ENCODE measurements at places on chromosomes 13 and 19. TPM values are rescaled to one million over a fixed set of nuclear protein-coding genes. Genes with fewer than 3 reads are reported as not detected.

The SOX1 gene
- not detected for total RNA-seq

The MBD3L2 gene
- total RNA-seq: not detected

The FAM83E gene
- total RNA-seq: 13.3 TPM

The SIAH3 gene
- not detected for total RNA-seq

The LGALS4 gene
- total RNA-seq: 321 TPM

The CACNG6 gene
- 144 TPM for total RNA-seq

The TYK2 gene
- 130 TPM for total RNA-seq

The PLK5 gene
- total RNA-seq: not detected

DNA sequence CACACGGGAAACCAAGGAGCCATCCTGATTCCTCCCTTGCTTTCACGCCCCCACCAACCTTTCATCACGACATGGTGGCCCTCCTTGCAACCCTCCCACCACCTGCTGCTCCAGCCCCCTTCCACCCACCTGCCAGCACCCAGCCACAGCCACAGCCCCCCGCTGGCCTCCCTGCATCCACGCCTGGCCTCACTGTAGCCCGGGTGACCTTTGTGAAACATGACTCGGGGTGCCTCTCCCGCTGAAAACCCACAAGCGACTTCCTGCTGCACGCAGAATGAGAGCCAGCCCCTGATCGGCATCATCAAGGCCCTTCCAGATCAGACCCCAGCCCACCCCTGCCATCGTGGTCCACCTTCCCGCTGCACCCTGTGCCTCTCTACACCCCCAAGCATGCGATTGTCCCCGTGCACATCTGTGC lies 14.9 kb downstream of the POP4 start:
- no peak for DNase-seq
- H3K4me3 ChIP-seq: no peak overlapping the region
- H3K36me3 ChIP-seq: peaks cover 14% of the 10 kb centered on the region
- H3K27ac ChIP-seq: no peak overlapping the region
- no peaks in the 10 kb centered on the region for H3K4me1 ChIP-seq
- peaks cover 39% of the 10 kb centered on the region for H3K27me3 ChIP-seq

GRCh38 chr13:85597790-85598500 lies 201.3 kb downstream of the SLITRK6 start:
- H3K36me3 ChIP-seq: no peaks in the 10 kb centered on the region
- no peak overlapping the region for H3K4me3 ChIP-seq
- no peak overlapping the region for H3K27ac ChIP-seq
- H3K4me1 ChIP-seq: no peaks in the 10 kb centered on the region

DNA sequence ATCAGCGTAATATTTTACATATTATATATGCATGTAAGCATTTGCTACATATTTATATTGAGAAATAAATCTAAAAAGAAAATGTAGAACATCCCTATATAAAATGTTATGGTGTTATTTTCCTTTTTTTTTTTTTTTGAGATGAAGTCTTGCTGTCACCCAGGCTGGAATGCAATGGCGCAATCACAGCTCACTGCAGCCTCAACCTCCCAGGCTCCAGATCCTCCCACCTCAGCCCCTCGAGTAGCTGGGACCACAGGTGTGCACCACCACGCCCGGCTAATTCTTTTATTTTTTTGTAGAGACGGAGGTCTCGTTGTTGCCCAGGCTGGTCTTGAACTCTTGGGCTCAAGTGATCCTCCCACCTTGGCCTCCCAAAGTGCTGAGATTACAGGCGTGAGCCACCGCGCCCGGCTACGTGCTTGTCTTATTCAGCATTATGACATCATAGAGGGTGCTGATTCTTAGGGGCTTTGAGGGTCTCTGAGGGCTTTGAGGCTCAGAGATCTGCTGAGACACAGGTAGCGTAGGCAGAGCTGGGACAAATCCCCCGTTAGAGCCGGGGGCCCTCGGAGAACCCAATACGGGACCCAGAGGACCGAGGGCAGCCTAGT lies 101.9 kb downstream of the GADD45B start:
- peak overlapping the region; percentile 60 for H3K4me3 ChIP-seq
- no peak for DNase-seq
- peak overlapping the region; percentile 23 for H3K27ac ChIP-seq

DNA sequence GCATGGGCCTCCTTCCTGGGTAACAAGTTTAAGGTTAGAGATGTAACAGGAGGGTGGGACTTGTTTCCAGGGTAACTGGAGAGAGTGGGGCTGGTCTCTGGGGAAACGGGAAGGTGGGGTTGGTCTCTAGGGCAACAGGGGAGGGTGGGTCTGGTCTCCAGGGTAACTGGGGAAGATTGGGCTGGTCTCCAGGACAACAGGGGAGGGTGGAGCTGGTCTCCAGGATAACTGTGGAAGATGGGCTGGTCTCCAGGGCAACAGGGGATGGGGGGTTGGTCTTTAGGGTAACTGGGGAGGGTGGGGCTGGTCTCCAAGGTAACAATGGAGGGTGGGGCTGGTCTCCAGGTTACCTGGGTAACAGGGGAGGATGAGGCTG lies 36.5 kb downstream of the SPTBN4 start:
- no peaks in the 10 kb centered on the region for H3K4me1 ChIP-seq
- DNase-seq: no peak
- peaks cover 67% of the 10 kb centered on the region for H3K27me3 ChIP-seq
- H3K4me3 ChIP-seq: no peak overlapping the region
- H3K27ac ChIP-seq: no peak overlapping the region

- DNase-seq: peak; percentile 41
- H3K27ac ChIP-seq: peak overlapping the region; percentile 62
- H3K4me3 ChIP-seq: peak overlapping the region; percentile 0
- H3K27me3 ChIP-seq: no peaks in the 10 kb centered on the region
- H3K4me1 ChIP-seq: peaks cover 20% of the 10 kb centered on the region
Measured at GRCh38 chr19:13633109-13633508, 126.8 kb upstream of the CACNA1A start.

- peak; percentile 77 for DNase-seq
- peak overlapping the region; percentile 84 for H3K27ac ChIP-seq
- H3K4me1 ChIP-seq: peaks cover 24% of the 10 kb centered on the region
- peak overlapping the region; percentile 75 for H3K4me3 ChIP-seq
Measured at GRCh38 chr19:14418856-14419105, 360 bp downstream of the DDX39A start.

DNA sequence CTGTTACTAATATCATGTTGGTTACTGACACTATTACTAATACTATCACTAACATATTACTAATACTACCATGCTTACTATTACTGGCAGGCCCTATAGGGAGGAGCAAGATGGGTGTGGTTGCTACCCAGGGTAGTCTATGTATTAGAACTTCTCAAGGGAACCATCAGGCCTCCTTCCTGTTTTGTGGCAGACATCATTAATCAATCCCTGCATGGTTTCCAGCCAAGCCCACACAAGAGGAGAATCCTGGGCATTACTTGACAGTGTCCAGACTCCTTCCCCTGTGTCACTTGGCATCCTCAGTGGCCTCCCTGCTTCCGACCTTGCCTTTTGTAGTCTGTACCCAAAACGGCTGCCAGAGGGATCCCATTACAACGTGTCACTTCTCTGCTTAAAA lies 8.9 kb downstream of the HAS1 start:
- no peak overlapping the region for H3K27ac ChIP-seq
- no peak for DNase-seq
- peaks cover 51% of the 10 kb centered on the region for H3K27me3 ChIP-seq
- H3K4me1 ChIP-seq: no peaks in the 10 kb centered on the region

DNA sequence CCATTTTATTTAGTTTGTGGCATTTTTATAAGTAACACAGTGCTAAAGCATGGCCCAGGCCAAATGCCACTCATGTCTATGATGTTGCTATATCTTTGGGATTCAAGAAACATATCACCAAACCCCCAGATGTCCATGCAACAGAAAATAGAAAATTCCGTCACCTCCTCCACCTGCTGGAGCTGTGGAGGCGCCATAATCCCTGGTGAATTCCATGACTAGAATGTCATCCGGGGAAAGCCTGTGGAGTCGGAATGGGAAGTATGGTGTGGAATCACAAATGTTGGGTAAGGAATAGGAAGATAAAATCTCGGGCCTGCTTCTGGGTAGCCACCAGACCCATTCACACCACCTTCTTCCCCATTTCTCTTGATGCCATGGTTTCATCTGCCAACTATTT lies 51.7 kb upstream of the RAP2A start:
- no peaks in the 10 kb centered on the region for H3K4me1 ChIP-seq
- H3K27me3 ChIP-seq: no peaks in the 10 kb centered on the region
- peaks cover 6% of the 10 kb centered on the region for H3K36me3 ChIP-seq

DNA sequence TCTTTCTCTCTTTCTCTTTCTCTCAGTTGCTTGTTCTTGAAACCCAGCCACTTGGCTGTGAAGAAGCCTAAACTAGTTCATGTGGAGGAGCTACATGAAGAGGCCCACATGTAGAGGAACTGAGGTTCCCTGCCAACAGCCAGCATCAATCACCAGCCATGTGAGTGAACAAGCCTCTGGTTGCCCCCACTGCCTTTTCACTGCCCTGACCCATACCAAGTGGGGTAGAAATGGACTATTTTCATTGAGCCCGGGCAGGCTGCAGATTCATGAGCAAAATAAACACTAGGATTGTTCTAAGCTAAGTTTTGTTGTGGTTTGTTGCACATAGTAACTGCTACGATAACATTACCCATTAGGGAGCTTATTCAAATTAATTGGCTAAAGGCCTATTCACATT lies 78.7 kb upstream of the FAM216B start:
- no peaks in the 10 kb centered on the region for H3K36me3 ChIP-seq
- H3K4me3 ChIP-seq: no peak overlapping the region
- H3K27me3 ChIP-seq: peaks cover 33% of the 10 kb centered on the region

DNA sequence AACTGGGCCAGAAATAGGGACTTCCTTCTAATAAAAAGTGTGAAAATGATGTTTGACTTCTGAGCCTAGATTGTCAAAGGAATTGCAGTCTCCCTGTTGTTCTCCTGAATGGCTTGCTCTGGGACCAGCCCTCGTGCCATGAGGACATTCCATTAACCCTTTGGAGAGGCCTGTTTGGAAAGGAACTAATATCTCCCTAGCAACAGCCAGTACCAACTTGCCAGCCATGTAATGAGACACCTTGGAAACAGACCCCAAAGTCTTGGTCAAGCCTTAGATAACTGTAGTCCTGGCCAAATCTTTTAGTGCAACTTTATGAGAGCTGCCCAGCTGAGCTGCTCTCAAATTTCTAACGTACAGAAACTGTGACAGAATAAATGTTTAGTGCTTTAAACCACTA lies 8.2 kb upstream of the SIAH3 start:
- no peak overlapping the region for H3K27ac ChIP-seq
- no peaks in the 10 kb centered on the region for H3K36me3 ChIP-seq
- peaks cover 10% of the 10 kb centered on the region for H3K4me1 ChIP-seq
- no peak overlapping the region for H3K4me3 ChIP-seq
- no peaks in the 10 kb centered on the region for H3K27me3 ChIP-seq

DNA sequence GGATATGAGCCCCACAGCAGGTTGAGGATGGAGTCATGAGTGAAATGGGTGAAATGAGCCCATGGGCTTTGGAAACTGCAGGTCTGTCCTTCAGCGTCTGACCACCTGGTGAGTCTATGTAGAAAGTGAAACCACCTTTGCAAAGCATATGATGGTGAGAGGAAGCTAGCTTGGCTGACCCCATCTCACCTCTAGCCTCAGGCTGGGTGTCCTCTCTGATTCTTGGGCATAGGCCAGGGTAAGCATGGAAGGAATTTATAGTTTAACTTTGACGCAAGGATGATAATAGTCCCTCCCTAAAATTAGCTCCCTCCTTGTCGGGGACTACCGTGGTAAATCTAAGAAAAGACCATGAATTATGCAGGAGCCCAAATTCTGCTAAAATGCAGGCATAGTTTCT lies 16.8 kb upstream of the PSG9 start:
- no peaks in the 10 kb centered on the region for H3K27me3 ChIP-seq
- H3K4me1 ChIP-seq: no peaks in the 10 kb centered on the region
- H3K4me3 ChIP-seq: no peak overlapping the region
- H3K27ac ChIP-seq: no peak overlapping the region

DNA sequence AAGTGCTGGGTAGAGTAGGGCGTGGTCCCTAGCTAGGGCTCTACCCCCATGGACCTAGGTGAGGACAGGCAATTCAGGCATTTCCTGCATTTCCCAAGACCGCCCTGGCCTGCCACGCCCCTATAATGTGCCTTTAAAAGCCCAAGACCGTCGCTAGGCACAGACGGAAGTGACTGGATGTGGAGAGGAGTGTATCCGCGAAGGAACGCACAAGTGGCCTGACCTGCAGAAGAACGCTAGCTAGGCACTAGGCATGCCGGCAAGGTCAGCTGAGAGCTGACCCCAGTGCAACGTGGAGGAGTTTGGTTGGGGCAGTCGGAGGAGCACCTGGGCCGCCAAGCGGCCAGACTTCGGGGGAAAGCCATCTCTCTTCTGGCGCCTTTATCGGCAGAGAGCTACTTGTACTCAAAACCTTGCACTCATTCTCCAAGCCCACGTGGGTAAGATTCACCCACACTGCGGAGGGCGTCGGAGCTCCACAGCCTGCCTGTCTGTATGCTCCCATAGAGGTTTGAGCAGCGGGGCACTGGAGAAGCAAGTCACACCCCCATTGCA lies 370.0 kb downstream of the FGF9 start:
- H3K36me3 ChIP-seq: no peaks in the 10 kb centered on the region
- H3K27ac ChIP-seq: no peak overlapping the region
- H3K27me3 ChIP-seq: peaks cover 12% of the 10 kb centered on the region
- no peaks in the 10 kb centered on the region for H3K4me1 ChIP-seq
- H3K4me3 ChIP-seq: no peak overlapping the region

GRCh38 chr19:45347570-45348366 lies 7.2 kb downstream of the KLC3 start:
- H3K27me3 ChIP-seq: no peaks in the 10 kb centered on the region
- no peaks in the 10 kb centered on the region for H3K4me1 ChIP-seq
- H3K36me3 ChIP-seq: peaks cover 38% of the 10 kb centered on the region
- DNase-seq: no peak

GRCh38 chr19:6032381-6032780 lies 54.4 kb upstream of the RANBP3 start:
- no peaks in the 10 kb centered on the region for H3K36me3 ChIP-seq
- H3K4me1 ChIP-seq: peaks cover 6% of the 10 kb centered on the region
- H3K27me3 ChIP-seq: no peaks in the 10 kb centered on the region

DNA sequence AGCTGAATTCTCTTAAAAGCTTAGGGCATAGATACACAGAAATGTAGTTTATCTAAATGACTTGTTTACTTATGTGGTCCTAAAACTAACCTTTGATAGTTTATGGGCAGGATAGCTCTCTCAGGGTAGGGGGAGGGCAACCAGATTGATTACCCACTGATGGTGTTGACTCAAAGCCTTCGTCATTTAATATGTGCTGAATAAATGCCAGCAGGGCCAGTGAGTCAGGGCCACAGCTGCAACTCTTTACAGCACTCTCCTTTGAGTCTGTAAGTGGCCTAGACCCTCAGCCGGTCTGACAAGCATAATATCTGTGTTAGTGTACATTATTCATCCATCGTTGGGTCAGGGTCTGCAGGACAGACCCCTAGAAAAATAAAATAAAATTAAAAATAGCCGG lies 128.5 kb downstream of the ZNF675 start:
- no peak overlapping the region for H3K27ac ChIP-seq
- H3K4me1 ChIP-seq: no peaks in the 10 kb centered on the region
- no peaks in the 10 kb centered on the region for H3K36me3 ChIP-seq
- H3K27me3 ChIP-seq: no peaks in the 10 kb centered on the region

Data from Calu3 (cell line).